ENCODE measurements at places on chromosomes 7 and 10.

DNA sequence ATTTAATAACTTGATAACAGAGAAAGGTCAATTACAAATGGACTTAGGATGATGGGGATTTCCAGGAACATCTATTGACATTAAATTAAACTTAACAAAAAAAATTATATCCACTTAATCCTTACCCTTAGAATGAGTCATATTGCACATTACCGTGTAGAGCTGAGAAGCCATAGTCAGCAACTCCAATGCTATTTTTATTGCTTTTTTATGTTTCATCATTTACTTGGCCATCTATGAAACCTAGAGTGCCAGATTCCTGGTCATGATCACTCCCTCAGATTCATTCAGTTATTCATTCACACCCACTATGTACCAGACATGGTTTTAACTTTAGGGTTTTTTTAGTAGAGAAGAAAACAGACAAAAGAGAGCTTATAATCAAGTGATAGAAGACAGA is 1180.4 kb downstream of the CNTNAP2 start:
- DNase-seq: no peak

DNA sequence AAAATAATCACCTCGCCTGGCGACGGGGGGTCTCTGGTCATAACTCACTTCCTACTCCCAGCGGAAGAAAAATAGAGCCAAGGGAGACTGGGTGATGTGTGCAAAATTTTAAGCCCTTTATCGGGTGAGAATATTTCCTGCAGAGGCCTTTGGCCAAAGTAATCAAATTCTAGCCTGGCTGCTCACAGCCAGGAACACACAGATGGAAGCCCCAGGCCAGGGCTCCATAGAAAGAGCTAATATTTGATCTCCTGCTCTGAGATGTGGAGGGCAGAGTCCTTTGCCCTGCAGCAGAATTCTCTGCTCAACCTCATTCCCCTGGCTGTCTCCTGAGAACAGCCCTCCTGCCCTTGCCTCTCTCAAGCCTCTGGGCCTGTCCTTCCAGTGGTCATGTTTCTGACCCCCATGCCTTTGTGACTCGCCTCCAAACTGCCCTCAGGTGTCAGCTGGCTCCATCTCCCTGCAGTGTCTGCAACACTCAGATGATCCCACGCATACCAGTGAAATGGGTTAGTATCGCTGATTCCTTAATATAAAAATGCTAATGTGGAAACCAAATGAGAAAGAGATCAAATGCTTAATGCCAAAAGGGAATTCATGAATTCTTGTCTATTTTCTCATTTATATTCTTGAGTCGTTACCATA is 34.5 kb downstream of the FRMD4A start:
- no peak for DNase-seq

DNA sequence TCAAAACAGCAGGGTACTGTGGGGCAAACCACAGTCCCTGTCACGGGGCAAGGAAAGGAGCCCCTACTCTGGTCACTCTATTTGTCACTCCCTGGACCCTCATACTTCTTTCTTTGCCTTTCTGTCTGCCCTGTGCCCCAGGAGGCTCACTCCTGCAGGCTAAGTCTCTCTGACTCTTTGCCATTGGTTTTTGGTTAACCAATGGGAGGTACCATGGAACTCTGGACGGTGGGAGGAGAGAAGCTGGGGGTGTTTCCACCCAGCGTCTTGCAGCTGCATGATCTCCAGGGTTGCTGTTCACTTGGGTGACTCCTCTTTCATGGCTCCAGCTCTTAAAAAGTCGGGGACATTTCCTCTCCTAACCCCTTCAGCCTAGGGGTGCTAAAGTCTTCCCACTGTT is 15.4 kb upstream of the EIF5AL1 start:
- DNase-seq: no peak

DNA sequence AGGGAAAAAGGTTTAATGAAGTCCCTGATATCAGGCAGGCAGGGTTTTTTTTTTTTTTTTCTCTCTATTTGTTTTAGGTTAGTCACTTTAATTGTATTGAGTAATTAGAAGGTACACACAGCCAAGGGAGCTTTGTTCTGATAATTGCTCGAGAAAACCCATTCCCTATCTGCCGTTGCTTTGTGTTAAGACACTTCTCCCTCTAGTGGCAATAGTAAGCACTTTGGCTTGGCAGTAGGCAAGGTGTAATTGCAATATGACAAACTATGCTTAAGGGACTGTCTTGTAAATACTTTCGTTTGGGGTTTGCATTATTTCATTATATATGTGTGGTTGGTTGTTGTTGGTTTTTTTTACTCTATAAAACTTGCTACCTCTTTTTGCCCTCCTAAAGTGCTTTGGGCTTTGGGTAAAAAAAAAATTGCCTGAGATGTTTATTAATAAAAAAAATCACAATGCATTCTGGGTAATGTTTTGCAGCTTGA is 113.4 kb downstream of the BTRC start:
- peak; percentile 3 for DNase-seq

DNA sequence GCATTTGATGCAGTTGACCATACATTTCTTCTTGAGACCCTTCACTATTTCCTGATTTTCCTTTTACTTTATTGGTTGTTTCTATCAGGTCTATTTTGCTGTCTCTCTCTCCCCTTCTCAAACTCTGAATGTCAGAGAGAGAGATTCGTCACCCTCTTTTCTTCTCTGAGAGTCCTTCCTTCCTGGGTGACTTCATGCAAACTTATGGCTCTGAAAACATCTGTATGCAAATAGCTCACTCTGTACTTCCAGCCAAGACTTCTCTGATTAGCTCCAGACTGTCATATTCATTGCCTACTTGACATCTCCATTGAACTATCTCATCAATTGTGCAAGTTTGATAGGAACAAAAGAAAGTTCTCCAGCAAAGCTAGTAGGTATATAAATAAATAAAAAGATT is 191.7 kb upstream of the KLF6 start:
- no peak for DNase-seq

GRCh38 chr10:92130622-92131274 is 160.1 kb downstream of the CPEB3 start:
- no peak for DNase-seq

GRCh38 chr10:116698364-116698763 is 44.0 kb downstream of the HSPA12A start:
- DNase-seq: no peak

GRCh38 chr7:30206491-30206890 is 71.7 kb downstream of the MTURN start:
- no peak for DNase-seq

- no peak for DNase-seq
These were observed 9.9 kb downstream of the FAM237B start for GRCh38 chr7:90311175-90311574.

- no peak for DNase-seq
These were observed 982 bp downstream of the COBL start for GRCh38 chr7:51315393-51316261.

- DNase-seq: no peak
These were observed 232 bp upstream of the GRID1 start for GRCh38 chr10:86366902-86367151.

GRCh38 chr10:91214911-91215310 is 5.6 kb upstream of the PCGF5 start:
- DNase-seq: no peak

- no peak for DNase-seq
These were observed 12.1 kb upstream of the ATAD1 start for GRCh38 chr10:87829986-87830729.

DNA sequence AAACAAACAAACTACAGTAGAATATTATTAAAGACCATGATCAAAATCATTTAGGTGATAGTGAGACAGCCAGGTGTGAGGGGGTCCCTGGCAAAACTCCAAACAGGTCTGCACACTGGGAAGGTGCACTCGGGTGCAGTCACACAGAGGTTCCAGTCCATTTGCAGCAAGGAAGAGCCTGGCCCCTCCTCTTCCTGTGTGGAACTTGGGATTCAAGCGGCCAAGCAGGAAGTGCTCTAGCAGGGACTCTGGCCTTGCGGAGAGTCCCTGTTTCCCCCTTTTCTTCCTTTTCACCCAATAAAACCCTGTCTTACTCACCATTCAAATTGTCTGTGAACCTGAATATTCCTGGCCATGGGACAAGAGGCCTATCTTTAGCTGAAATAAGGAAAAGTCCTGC is 181.8 kb downstream of the LRRTM3 start:
- no peak for DNase-seq

DNA sequence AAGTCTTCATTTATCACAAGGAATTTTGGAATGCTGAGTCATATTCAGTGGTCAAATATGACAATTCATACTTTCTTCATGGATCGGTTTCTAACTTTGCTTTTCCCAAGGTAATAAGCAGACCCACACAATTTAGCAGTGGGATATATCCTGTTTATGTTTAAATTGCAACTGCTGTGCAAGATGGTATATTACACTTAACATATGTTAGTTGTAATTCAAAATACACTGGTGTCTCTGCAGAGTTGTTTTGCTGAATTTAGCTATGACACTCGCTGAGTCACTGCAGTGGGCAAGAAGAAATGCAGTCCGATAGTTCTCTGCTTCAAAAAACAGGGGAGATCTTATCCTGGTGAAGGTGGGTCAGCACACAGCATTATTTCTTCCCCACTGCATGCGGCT is 194.8 kb upstream of the PTN start:
- DNase-seq: no peak

GRCh38 chr10:109977382-109977806 is 30.4 kb upstream of the ADD3 start:
- no peak for DNase-seq

GRCh38 chr10:99779335-99779734 is 3.1 kb upstream of the ABCC2 start:
- DNase-seq: no peak

DNA sequence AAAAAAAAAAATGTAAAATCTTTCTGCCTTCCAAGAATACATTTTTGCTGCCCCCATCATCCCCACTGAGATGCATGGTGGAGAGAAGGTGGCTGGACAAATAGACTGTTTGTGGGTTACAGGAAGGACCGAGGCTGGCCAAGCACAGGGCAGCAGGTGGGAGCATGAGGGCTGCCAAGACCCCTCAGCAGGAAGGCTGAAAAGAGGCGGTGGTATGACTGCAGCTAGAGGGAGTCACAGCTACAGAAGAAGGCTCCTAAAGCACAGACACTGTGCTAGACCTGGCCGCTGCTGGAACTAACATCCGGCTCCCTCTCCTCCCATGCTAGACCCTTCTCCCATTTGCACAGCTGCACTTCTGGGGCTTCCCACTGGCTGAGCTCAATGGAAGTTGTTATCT is 289.6 kb downstream of the TCERG1L start:
- no peak for DNase-seq

- peak; percentile 88 for DNase-seq
These were observed at the start of gene CYREN for GRCh38 chr7:135170274-135170997. Gene CYREN (minus strand): TSS chr7:135170707. CDS start chr7:135168922, 1,785 bp downstream.

- peak; percentile 12 for DNase-seq
These were observed 95.7 kb downstream of the RBM20 start for GRCh38 chr10:110739811-110740271.

GRCh38 chr10:25451401-25451800 is 276.6 kb downstream of the GPR158 start:
- DNase-seq: no peak

DNA sequence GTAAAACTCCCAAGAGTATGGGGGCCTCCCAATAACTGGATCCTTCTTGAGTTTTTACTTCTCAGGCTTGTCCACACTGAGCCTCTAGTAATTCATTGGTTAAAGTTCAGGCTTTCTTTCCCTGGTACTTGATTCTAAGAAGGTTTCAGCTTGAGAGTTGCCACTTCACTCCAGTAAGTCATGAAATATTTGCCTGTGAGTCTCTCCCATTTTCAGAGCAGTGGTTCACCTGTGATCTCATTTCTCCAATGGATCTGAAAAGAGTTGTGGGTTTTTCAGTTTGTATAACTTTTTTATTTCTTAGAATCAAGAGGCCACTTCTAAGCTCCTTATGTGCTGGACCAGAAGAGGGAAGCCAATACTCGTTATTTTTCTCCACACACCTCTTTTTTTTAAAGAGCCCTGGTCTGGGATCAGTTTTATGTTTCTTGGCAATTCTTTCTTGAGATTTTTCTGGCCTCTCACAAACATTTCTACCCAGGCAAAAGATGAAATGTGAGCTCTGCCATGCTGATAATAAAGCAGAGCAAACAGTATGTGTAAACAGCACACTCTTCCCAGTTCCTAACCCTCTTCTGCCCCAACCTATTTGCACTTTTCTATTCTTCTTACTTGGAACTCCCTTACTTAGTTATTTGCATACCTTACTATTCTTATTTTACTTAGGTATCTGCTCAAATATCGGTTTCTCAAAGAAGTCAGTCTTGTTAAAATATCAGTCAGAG is 983.4 kb downstream of the CCSER2 start:
- no peak for DNase-seq

- no peak for DNase-seq
These were observed 14.5 kb downstream of the DNAJB9 start for GRCh38 chr7:108584211-108584610.

DNA sequence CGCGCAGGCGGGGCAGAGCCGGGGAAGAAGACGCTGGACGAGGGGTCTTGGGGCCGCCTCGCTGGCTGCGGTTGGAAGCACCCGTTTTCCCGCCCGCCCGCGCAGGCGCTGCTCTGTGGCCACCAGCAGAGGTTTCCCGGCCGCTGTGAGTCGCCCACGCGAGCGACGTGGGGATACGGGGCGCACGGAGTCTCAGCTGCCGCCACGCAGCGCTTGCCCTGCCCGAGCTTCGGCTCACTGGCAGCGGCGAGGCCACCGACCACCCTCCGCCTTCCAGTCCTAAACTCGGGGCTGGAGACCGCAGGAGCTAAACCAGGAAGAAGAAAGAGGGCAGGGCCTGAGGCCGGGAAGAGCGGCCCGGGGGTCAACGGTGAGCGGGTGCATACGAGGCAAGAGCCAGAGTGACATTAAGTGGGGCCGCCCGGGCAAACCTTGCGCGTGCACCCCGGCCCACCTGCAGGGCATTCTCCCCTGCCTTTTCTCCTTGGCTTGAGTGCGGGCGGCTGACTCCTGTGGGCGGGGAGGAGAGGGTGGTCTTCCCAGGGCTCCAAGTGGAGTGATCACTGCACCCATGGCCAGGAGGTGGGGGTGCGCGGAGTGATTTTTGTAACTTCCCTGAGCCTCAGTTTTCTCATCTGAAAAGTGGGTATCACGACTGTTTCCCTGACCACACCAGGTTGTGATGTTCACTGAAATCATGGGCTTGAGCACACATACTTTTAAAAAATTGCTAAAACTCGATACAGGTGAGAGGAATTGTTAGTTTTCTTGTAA is 7.1 kb upstream of the EMX2 start:
- DNase-seq: no peak

DNA sequence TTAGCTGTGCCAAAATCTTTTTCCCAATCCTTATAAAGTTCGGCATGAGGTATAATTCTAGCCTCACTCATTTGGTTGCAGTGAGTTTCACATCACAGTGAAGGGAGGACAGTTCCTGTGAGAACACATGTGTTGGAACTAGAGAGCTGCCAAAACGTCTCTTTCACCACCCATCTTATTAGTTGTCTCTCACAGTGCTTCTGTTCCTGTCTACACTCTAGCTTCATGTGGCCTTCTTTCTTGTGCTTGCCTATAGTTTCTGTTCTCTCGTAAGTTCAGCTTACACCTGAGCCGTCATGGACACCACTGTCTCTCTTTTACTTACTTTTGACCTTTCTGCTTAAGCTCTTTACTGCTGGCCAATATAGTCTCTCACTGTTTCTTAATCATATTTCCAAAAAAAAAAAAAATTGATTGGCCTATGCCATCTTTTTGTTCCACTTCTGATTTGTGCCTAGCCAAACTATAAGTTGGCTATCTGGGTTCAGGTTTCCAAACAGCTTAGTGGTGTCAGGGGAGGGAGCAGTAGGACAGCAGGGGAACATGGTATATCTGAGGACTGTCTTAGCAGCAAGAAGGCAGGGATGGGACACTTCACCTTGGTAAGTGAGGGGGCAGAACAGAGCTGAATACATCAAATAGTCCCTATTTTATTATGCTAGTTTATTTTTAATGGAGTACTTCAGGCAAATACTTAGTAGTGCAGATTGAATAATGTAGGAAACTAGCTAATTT is 38.0 kb downstream of the ZNRF2 start:
- no peak for DNase-seq

GRCh38 chr7:100093054-100093453 is 4.3 kb downstream of the COPS6 start:
- no peak for DNase-seq

All from activated CD4-positive, alpha-beta T cell treated with anti-CD3 and anti-CD28 coated beads, Interleukin-2, amount 50 U/mL, for 1 hour (primary cell).